ENCODE measurements at places on chromosomes 7 and 10.

GRCh38 chr10:117461766-117462423 lies 80.7 kb upstream of the EMX2 start:
- H3K27me3 ChIP-seq, result no peaks in the 10 kb centered on the region
- no peaks in the 10 kb centered on the region for H3K36me3 ChIP-seq
- DNase-seq, result peak; percentile 84
- peaks cover 25% of the 10 kb centered on the region for H3K4me1 ChIP-seq
- peak overlapping the region; percentile 64 for H3K27ac ChIP-seq

DNA sequence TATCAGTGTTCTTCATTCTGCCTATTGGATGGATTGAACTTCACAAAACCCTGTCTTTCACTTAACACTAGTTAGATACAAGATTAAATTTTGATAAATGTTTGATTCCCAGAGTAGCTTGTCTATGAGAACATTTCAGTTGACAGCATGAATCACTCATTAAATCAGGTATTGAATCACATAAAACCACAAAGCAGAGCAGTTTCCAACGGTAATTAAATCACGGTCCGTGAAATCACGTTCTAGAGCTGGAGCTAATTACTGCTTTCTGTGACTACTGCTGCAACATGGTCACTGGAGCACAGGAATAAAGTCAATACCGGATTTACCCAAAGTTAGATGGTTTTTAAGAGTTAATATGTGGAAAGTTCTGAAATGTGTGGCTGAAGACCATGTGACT lies 257.8 kb upstream of the PCDH15 start:
- DNase-seq, result no peak
- no peaks in the 10 kb centered on the region for H3K4me1 ChIP-seq
- H3K4me3 ChIP-seq, result no peak overlapping the region
- H3K27ac ChIP-seq, result no peak overlapping the region
- H3K27me3 ChIP-seq, result no peaks in the 10 kb centered on the region
- H3K36me3 ChIP-seq, result no peaks in the 10 kb centered on the region

DNA sequence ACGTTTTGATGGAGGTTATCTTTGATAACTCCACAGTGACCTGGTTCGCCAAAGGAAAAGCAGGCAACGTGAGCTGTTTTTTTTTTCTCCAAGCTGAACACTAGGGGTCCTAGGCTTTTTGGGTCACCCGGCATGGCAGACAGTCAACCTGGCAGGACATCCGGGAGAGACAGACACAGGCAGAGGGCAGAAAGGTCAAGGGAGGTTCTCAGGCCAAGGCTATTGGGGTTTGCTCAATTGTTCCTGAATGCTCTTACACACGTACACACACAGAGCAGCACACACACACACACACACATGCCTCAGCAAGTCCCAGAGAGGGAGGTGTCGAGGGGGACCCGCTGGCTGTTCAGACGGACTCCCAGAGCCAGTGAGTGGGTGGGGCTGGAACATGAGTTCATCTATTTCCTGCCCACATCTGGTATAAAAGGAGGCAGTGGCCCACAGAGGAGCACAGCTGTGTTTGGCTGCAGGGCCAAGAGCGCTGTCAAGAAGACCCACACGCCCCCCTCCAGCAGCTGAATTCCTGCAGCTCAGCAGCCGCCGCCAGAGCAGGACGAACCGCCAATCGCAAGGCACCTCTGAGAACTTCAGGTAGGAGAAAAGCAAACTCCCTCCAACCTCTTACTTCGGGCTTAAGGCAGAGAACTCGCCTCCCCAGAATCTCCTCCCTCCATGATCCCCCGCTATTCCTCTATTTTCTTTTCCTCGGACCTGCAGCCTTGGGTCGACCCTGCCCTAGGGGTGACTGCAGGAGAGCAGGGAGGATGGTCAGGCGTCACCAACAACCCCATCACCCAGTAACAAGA lies at the start of gene SERPINE1:
Gene SERPINE1, plus strand, starts transcription at position 454 of the 809 bp plus-strand sequence. CDS start 1,290 bp downstream, outside the sequence.
- peak within 1 kb of the TSS; percentile 89 for H3K27ac ChIP-seq
- peak; percentile 98 for DNase-seq
- H3K4me1 ChIP-seq, result peaks cover 59% of the 10 kb centered on the region

DNA sequence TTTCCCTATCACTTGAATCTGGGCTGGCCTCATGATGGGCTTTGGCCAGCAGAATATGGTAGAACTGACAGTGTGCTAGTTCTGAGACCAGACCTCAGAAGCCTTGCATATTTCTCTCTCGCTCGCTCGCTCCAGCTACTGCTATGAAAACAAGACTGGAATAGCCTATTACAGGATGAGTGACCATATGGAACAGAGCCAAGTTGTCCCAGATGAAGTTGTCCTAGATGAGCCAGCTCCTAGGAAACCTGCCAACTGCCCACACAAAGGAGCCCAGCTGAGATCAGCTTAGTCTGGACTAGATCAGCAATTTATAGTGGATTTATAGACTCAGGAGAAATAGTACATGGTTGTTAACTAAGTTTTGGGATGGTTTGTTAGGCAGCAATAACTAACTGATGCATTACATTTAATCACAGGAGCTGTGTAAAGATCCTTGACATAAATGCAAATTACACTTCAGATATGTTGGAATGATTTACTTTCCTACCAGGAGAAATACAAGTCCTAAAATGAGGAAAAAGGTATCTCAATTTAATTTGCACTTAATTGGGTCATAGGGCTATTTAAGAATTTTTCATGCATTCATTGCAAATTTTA lies 6.8 kb upstream of the HECW1 start:
- no peak overlapping the region for H3K27ac ChIP-seq
- no peak for DNase-seq
- no peaks in the 10 kb centered on the region for H3K36me3 ChIP-seq

GRCh38 chr7:5671046-5671445 lies 110.4 kb downstream of the RNF216 start:
- no peak for DNase-seq
- H3K27ac ChIP-seq, result peak overlapping the region; percentile 57
- H3K4me1 ChIP-seq, result no peaks in the 10 kb centered on the region
- H3K27me3 ChIP-seq, result no peaks in the 10 kb centered on the region
- peaks cover 23% of the 10 kb centered on the region for H3K36me3 ChIP-seq
- no peak overlapping the region for H3K4me3 ChIP-seq

- no peaks in the 10 kb centered on the region for H3K36me3 ChIP-seq
- H3K4me1 ChIP-seq, result no peaks in the 10 kb centered on the region
- no peak overlapping the region for H3K27ac ChIP-seq
Observed at GRCh38 chr10:76026905-76027304, 595.5 kb downstream of the LRMDA start.

GRCh38 chr10:52331638-52332364 lies 17.7 kb downstream of the DKK1 start:
- no peaks in the 10 kb centered on the region for H3K36me3 ChIP-seq
- H3K4me1 ChIP-seq, result no peaks in the 10 kb centered on the region
- H3K27me3 ChIP-seq, result no peaks in the 10 kb centered on the region
- H3K4me3 ChIP-seq, result no peak overlapping the region
- no peak for DNase-seq

- no peak overlapping the region for H3K27ac ChIP-seq
- no peaks in the 10 kb centered on the region for H3K27me3 ChIP-seq
- DNase-seq, result no peak
- no peaks in the 10 kb centered on the region for H3K4me1 ChIP-seq
Observed at GRCh38 chr10:17394854-17395253, 59.5 kb downstream of the ST8SIA6 start.

DNA sequence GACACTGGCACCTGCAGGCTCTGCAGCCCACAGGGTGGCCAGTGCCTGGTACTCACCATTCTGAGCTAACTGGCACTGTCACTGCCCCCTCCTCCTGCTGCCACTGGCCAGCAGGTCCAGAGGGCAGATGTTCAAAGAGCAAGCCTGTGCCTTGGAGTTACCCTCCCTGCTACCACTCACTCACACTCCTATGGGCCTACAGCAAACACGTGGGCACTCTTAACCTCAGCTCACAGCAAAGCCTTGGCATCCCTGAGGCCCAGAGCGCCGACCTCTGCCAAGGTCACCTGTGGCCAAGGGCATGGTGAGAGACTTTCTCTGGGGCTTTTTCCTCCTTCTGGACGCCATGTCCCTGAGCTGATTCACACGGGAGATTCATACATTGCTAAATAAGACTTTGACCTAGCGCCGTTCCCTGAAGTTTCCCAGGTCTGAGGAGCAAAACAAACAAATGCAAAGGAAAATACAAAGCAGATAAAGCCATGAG lies 270.0 kb upstream of the PPP2R2D start:
- no peaks in the 10 kb centered on the region for H3K4me1 ChIP-seq
- no peak overlapping the region for H3K27ac ChIP-seq
- H3K4me3 ChIP-seq, result no peak overlapping the region
- DNase-seq, result no peak

- H3K4me3 ChIP-seq, result no peak overlapping the region
- no peaks in the 10 kb centered on the region for H3K36me3 ChIP-seq
- no peak for DNase-seq
- H3K27me3 ChIP-seq, result no peaks in the 10 kb centered on the region
- no peak overlapping the region for H3K27ac ChIP-seq
- no peaks in the 10 kb centered on the region for H3K4me1 ChIP-seq
Observed at GRCh38 chr7:54778696-54779540, 19.9 kb upstream of the SEC61G start.

DNA sequence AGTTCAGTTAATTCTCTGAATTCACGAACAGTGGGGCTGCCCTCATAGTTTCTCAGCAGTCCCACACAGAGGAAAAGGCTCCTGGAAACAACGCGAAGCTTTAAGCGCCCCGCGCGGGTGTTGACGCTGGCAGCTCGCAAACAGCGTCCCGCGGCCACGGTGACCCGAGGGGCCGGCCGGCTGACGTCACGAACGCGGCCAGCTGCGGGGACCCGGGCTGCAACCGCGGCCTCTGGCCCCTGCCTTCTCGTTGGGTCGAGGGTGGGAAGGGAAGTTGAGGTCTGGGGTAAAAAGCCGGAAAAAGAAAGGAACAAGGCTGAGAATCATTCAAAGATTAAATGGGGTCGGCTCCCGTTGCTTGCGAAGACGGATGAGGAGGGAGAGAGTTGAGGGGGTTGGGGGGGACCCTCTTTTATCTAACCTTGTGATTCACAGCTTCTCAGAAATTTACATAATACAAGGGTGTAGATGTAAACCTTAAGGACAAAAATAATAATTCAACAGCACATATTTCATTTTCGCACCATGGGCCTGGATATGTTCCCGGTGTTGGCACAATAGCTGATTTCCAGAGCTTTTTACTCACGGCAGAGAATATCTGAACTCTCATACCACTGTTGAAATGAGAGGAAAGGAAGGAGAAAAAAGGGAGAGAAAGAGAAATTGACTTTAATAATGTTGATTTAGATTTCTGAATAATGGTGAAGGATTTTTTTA lies 7.3 kb upstream of the FEZF1 start:
- no peaks in the 10 kb centered on the region for H3K36me3 ChIP-seq
- H3K27ac ChIP-seq, result no peak overlapping the region
- no peaks in the 10 kb centered on the region for H3K4me1 ChIP-seq
- H3K4me3 ChIP-seq, result peak overlapping the region; percentile 17
- no peak for DNase-seq

- no peak overlapping the region for H3K4me3 ChIP-seq
- no peaks in the 10 kb centered on the region for H3K36me3 ChIP-seq
- DNase-seq, result peak; percentile 34
- no peak overlapping the region for H3K27ac ChIP-seq
- no peaks in the 10 kb centered on the region for H3K27me3 ChIP-seq
Observed at GRCh38 chr10:131851346-131851745, 49.5 kb upstream of the PPP2R2D start.

DNA sequence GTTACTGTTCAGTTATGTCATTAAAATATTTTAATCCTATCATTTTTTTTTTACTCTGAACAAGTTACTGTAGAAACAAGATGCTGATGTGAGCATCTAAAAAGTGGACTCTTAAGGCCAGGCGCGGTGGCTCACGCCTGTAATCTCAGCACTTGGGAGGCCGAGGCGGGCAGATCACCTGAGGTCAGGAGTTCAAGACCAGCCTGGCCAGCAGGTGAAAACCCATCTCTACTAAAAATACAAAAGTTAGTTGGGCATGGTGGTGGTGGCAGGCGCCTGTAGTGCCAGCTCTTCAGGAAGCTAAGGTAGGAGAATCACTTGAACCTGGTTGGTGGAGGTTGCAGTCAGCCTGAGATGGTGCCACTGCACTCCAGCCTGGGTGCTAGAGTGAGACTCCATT lies 2.9 kb downstream of the WAC start:
- no peak overlapping the region for H3K27ac ChIP-seq
- peaks cover 44% of the 10 kb centered on the region for H3K36me3 ChIP-seq
- peaks cover 54% of the 10 kb centered on the region for H3K4me1 ChIP-seq
- no peaks in the 10 kb centered on the region for H3K27me3 ChIP-seq

DNA sequence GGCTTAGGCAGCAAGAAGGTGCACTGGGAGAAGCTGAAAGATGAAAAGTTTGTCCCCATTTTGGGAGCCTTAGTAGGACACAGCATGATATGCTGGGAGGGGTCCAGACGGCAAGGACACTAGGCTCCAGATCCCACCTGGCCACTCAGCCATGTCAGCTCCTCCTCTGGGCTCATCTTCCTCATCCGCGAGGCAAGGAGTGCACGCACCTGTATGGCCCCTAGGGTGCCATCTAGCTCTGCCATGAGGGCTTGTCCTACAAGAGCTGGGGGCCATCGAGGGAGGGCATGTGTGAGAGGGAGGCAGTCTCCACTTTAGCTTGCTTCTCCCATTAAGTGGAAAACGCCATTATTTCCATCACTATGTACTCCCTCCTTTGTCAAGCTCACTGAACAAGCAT lies 136.2 kb upstream of the ADAM12 start:
- no peaks in the 10 kb centered on the region for H3K4me1 ChIP-seq
- H3K27ac ChIP-seq, result no peak overlapping the region
- H3K36me3 ChIP-seq, result no peaks in the 10 kb centered on the region
- H3K4me3 ChIP-seq, result no peak overlapping the region
- H3K27me3 ChIP-seq, result no peaks in the 10 kb centered on the region

DNA sequence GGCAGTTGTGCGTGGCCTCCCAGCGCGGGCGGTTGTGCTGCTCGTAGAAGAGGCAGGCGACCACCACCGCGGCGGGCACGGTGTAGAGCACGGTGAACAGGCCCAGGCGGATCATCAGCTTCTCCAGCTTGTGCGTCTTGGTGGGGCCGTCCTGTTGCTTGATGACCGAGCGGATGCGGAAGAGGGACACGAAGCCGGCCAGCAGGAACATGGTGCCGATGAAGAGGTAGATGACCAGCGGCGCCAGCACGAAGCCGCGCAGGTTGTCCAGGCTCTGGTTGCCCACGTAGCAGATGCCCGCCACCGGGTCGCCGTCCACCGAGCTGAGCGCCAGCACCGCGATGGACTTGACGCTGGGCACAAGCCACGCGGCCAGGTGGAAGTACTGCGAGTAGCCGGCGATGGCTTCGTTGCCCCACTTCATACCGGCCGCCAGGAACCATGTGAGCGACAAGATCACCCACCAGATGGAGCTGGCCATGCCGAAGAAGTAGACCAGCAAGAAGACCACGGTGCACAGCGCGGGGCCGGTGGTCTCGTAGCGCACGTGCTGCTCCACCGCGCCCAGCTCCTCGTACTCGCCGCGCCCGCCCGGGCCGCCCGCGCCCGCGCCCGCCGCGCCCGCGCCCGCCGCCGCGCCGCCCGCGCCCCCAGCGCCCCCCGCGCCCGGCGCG lies 2.2 kb downstream of the FZD8 start:
- peaks cover 24% of the 10 kb centered on the region for H3K4me1 ChIP-seq
- H3K27ac ChIP-seq, result peak overlapping the region; percentile 71
- peak; percentile 69 for DNase-seq
- H3K36me3 ChIP-seq, result no peaks in the 10 kb centered on the region
- H3K4me3 ChIP-seq, result peak overlapping the region; percentile 81
